GM13977 (cell line): ENCODE measurements at places on chromosomes 16 and 17.
A peak's percentile ranks its signal among the peaks of the same experiment; 100 is the strongest.

- DNase-seq: no peak
These were observed 52.6 kb downstream of the C16orf95 start for GRCh38 chr16:87264634-87265033.

DNA sequence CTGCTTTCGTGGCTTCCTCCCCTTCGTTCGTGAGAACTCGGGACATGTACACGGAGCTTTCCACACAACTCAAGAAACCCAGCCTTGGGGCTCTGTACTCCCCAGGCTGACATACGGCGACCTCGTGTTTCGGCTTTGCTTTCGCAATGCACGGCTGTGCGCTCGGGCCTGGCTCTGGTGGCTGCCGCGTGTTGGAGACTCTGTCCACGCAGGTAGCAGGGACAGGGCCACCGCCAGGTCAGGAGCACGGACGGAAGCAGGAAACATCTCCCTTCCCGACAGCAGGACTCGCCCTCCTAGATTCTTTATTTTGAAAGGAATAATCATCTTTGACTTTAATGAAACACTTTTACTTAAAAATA, 17.3 kb downstream of the UTS2R start:
- no peak for DNase-seq

DNA sequence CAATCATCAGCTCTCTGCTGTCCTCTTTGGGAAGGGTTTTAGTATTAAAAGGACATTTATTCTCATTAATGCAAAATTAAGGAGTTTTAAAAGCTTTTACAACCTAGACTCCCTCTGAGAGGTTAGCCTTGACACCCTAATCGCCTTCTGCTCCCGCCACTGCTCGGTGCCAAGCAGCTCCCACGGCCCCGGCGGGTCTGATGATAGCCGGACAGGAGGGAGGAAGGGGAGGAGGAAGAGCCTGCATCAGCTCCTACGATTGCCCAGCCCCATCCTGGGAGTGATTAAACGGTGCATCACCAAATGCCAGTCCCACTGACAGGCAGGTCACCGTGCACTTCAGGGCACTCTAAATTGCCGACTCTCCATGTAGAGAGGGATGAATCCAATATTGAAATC, 8.3 kb downstream of the SHPK start:
- DNase-seq: no peak

GRCh38 chr17:78294776-78295175, 63.3 kb downstream of the TMEM235 start:
- no peak for DNase-seq

DNA sequence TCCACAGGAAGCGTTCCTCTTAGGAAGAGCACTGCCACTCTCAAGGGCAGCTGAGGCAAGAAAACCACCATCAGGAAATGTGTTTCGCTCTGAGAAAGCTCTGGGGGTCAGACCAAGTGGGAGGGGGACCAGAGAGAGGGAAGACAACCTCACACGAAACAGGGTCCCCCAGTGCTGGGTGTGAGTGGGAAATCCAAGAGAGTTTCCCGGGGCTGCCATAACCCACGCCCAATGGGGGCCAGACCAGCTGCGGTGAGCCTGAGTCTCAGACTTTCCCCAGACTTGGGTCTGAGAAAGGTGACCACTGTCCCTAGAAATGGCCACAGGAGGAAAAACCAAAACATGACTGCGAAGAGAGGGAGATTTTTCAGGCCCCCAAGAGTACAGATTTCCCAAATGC, 14.5 kb downstream of the DNAH17 start:
- no peak for DNase-seq

GRCh38 chr17:6862122-6862521, 30.6 kb upstream of the TEKT1 start:
- DNase-seq: no peak

DNA sequence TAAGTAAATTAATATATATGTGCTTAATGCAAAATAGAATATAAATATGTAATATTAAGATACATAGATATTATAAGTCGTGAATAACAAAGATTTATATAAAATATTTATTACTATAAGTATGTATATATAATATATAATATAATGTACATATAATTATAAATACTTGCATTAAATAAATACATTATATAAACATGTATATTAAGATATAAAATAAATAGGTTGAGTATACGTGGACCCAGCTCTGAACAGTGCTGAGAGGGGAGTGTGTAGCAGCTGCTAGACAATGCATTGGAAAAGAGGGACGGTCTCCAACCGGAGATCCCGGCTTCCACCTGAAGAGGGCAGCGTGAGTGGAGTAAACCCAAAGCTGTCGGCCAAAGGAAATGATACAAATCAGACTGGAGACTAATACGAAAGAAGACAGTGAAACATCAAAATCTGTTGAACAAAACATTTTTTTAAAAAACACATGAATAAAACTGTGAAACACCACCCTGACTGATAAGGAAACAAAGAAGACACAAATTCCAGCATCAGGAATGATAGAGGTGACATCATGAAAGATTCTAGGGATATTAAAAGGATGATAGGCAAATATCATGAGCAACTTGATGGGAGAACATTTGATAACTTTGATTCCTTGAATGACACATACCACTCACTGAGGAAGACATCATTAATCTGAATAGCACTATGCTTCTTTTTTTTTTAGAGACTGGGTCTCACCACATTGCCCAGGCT, 125.4 kb upstream of the CHMP6 start:
- DNase-seq: peak; percentile 78

DNA sequence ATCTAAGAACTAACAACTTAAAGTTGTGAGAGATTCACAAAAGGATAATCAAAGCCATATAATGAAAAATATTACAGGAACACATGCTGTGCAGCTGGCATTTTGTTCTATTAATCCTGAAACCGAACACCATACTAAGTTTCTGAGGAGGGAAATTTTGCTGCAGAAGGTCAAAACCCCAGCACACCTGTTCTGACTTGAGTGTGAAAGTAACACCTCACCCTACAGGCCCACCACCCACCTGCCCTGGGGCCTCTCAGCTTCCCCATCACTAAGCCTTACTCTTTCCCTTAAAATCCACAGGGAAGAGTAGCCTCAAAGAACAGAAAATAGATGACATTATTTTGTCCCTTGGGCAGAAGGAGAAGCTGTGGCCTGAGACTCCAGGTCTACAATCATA, 44.8 kb downstream of the STAT5A start:
- DNase-seq: no peak
